NCI-H446 treated with DMSO at 0.1 percent for 48 hours (cell line): ENCODE measurements at places on chromosomes 3 and 15.

GRCh38 chr3:16174976-16175901 lies 759 bp downstream of the GALNT15 start:
- no peak for DNase-seq

GRCh38 chr15:85027033-85027380 lies 45.4 kb downstream of the PDE8A start:
- no peak for DNase-seq

GRCh38 chr3:65344444-65344843 lies 656.6 kb upstream of the ADAMTS9 start:
- no peak for DNase-seq

DNA sequence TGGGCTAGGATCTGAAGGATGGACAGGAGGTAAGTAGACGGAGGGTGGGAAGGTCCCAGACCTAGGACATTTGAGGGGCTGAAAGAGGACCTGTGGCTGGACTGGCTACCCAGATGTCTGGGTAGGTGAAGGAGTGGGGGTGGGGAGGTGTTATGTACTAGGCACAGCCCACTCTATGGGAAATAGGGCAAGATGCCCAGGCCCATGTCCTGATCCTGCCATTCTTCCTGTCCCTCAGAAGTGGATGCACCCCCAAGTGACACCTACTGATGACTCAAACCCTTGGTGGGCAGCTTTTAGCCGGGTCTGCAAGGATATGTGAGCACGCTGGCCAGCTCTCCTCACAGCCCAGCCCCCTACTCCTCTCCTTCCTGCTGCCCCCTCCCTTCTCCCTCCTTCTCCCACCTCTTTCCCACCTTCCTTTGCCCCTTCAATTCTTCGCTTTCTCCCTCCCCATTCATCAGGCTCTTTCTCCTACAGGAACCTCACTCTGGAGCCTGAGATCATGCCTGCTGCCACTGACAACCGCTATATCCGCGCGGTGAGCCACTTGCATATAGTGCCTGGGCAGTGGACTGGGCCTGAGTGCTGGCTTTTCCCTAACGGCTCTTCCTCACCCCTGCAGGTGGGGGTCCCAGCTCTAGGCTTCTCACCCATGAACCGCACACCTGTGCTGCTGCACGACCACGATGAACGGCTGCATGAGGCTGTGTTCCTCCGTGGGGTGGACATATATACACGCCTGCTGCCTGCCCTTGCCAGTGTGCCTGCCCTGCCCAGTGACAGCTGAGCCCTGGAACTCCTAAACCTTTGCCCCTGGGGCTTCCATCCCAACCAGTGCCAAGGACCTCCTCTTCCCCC lies 5.2 kb downstream of the ACY1 start:
- DNase-seq, result no peak

DNA sequence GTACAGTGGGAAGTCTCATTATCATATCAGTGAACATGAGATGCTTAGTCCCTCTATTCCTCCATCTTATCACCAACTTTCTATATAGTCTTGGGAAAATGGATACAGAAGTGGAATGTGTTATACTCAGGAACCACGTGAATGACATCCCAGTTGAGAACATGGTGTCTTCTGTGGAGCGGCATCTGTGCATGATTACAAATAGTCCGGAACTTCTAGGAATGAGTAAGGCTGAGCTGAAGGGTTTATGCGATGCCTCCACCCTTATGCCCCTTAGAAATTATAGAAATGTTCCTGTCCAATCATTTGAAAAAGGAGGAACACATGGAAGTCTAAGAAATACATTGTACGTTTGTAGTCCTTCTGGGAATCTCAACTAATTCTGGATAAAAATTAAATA lies 64.8 kb upstream of the TMEM108 start:
- DNase-seq, result no peak
